ENCODE measurements at places on chromosomes 3 and 15. TPM values are rescaled to one million over a fixed set of nuclear protein-coding genes. Genes with fewer than 3 reads are reported as not detected.

Gene BMF
- 8.3 TPM for total RNA-seq

Gene TLE3
- 37.8 TPM for total RNA-seq

Gene SLC9C1
- total RNA-seq: 0.13 TPM

DNA sequence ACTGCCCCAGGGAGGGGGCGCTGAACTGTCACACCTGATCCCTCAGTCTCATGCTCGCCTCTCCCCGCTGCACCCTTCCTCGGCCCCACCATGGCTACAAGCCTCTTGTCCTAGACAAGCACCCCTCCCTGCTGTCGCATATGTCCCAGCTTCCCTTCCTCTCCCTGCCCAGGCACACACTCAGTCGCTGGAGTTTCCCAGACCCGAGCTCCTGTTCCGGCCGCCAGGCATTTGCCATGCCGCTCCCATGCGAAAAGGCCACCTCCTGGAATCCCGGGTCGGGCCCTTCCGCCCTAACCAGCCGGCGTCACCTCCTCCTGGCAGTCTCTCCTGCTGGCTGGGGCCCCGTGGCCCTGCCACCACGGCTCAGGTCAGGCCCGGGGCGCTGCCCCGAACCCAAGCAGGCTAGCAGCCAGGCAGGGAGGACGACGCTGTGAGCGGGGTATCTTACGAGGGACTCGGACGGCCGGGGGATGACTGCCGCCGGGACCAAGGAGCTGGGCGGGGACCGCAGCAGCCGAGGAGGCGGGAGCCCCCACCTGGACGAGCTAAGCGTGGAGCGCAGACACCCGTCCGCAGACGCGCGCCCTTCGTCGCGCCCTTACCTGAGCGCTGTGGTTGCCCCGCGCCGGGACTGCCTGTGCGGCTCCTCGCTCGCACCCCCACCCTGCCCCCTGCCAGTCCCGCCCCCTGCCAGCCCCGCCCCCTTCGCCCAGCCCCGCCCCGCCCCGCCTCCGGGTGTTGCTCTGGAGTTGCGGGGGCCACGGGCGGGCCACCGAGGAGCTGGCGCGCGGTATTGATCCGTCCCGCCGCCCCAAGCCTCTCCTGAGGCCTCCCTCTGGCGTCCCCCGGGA is at the start of gene ALS2CL:
TSS of gene ALS2CL (minus strand) at position 642 of the 854 bp plus-strand sequence. CDS start 4,239 bp downstream, outside the sequence.
- DNase-seq: peak; percentile 65

DNA sequence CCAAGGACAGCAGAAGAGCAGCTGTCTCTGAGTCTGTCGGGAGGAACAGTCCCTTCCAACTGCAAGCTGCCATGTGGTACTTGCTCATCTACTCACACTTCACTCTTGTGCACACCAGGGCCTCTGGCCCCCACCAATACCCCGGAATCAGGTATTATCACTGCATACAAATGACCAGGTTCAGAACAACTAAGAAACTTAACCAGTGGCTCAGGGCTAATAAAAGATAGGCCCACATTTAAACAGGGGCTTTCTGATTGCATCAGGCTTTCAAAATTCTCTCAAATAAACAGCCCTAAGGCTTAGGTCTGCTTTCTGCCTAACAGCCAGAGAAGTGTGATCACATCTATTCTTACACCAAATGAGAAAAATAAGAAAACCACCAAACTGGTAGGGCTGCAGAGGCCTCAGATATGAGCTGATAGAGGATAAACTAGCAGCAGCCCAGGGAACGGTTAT is 20.7 kb downstream of the CCDC12 start:
- DNase-seq: no peak

DNA sequence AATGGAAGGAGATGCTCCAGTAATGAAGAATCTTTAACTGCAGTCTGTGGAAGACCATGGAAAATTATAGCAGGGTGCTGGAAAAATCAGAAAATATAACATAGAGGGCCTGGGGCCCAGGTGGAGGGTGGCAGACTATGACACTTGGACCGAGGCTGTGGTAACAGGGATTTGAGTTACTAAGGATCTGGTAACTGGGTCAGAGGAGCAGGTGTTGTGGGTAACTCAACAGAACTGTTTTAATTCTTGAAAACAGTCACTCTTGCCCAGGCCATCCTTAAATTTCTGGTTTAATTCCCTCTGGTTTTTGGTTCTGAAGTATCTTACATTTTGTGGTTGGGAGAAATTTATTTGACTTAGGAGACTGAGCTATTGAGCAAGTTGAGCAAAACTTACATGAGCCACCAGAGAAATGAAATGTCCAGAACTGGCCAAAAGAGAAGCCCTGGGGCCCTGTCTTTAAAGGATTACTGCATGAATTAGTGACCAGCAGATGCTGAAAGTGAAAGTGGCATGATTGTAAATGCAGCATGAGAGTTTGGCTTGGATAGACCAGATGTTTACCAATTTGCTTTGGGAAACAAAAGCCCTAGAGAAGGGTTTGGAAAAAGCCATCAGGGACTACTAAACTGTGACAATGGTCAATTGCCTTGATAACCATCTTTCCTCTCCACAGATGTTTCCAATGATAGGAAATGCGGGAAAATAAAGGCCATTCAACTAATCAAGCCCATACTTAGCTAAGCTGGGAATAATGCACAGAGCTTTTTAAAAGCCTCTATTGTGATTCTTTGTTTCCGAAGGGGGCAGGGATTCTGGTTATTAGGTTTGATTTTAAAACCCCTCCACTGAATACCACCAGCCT is 374.9 kb upstream of the TGFBR2 start:
- DNase-seq: no peak

- DNase-seq: no peak
These were observed 2.2 kb upstream of the ALPK3 start for GRCh38 chr15:84814916-84815315.

- no peak for DNase-seq
These were observed 127.6 kb downstream of the NAALADL2 start for GRCh38 chr3:174986685-174987084.

DNA sequence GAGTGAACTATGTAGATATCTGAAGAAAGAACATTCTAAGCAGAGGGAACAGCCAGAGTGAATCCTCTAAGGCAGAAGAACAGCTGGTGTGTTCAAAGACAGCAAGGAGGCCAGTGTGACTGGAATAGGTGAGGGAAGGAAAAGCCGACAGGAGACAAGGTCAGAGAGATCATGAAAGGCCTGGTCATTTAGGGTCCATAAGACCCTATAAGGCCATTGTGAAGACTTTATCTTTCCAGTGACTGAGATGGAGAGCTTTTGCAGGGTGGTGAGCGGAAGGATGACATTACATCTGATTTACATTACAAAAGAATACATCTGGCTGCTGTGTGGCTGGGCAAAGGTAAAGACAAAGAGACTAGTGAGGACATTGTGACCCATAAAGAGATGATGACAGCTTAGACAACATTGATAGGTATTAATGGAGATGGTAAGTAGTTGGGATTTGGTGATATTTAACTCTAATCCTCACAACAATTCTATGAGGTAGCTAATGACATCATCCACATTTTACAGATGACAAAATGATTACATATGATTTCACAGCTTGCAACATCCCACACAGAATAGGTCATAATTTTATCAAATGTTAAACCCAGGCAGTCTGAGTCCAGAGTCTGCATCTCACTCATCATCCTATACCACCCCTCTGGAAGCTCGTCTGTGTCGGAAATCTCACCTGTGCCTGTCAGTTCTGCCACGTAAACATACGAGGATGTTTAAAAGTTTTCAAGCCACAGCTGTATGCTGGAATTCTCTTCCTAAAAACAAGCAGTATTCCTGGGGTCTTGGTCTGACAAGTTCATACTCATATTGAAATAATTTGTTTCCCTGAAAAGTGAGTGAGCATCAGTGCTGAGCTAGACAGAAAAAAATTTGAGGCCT is 70.2 kb upstream of the PIK3R4 start:
- no peak for DNase-seq

- no peak for DNase-seq
These were observed 43.5 kb downstream of the PDZRN3 start for GRCh38 chr3:73581134-73581846.

DNA sequence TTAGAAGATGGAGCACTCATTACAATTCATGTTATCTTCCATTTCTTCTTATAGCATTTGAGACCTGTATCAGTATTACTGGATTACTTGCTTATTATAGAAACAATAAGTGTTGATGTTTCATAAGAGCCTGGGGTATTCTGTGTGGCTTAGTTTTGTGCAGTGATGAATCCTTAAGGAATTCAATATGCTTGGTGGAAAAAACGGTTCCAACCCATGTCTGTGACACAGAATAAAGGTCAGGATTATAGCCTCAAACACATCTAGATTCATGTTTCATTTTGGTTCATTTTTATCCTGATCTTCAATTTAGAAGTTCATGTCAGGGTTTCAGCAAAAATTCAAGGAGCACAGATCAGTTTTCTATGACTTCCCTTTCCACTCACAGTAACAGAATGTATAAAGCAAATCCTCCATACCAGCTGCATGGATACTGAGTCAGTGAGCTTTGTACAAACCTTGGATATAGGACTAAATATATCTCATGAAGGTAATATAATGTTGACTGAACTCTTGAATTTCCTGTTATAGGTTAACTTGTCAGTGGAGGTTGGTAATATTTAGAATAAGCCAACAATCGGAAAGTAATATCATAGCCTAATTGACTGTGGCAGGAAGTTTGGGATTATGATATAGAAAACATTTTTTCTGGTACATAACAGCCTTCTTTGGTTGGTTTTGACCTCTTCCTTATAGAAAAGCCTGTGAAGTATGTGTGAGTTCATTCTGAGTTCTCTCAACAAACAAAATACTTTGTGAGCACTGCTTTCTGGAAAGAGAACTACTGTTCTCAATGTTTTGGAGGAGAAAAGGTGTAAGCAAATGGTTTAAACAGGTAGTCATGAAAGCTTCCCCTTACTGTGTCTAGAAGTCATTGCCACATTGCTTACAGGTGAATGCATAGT is 218.2 kb upstream of the TPM1 start:
- no peak for DNase-seq

GRCh38 chr3:35338186-35338585 is 301.1 kb upstream of the ARPP21 start:
- no peak for DNase-seq

DNA sequence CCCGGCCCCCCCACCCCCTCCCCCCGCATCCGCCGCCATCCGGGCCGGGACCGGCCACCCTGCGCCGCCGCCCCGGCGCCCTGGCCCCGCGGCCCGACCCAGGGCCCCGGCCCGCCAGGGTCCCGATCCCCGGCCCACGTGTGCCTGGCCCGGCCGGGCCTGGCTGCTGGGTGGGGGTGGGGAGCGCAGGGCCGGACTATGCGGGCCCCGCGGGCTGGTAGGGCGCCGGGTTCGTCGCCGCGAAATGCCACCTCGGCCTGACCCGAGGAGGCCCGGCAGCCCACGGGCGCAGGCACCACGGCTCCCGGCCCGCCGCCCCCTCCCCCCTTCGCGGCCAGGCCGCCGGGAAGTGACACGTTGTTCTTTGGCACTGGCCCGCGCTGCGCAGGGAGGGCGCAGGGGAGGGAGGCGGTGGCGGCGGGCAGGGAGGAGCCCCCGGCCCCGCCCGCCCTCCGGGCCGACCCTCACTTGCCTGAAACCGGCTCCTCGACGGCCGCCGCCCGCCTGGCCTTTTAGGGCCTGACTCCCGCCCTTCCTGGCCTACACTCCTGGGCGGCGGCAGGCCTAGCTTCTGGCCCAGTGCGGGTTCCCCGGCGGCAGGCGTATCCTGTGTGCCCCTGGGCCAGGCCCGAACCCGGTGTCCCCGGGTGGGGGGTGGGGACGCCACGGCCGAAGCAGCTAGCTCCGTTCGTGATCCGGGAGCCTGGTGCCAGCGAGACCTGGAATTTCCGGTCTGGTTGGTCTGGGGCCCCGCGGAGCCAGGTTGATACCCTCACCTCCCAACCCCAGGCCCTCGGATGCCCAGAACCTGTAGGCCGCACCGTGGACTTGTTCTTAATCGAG is 515 bp downstream of the EIF4G1 start:
- peak; percentile 88 for DNase-seq

- DNase-seq: no peak
These were observed 53.8 kb downstream of the LRRK1 start for GRCh38 chr15:100972975-100973350.

GRCh38 chr3:148792516-148792915 is 35.1 kb upstream of the CPB1 start:
- no peak for DNase-seq

DNA sequence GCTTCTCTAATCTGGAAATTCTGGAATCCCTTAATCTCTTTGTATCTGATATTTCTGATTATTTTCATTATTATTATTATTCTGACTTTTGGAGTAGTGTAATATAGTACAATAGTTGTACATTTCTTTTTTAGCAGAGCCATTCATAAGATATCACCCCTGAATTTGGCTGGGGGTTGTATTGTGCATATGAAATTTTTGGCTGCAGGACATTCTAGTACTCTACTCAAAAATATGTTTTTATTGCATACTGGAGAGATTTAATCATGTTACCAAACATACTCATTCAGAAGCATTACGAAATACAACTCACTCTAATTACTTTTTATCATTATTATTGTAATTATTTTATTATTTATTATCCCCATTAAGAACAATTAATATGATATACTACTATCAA is 589.7 kb upstream of the KCNMB2 start:
- no peak for DNase-seq

Data from ureter (tissue), 1 donor.